GM12865 (cell line): ENCODE measurements at places on chromosomes 4 and X.

DNA sequence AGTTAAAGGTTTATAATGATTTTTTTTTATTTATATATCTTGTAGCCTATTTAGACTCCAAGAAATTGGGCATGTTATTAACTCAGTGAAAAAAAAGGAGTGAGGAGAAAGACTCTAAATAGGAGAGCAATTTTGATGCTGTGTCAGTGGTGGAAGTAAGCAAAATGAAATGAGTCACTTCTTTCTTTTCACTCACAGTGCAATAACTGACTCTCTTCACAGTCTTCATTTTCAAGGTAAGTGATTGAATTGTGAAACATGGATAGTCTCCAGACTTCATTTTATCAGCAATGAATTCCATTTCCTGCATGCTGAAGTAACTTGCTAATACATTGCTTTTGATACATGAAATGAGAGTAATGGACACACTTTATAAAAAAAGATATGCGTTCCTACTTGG is 2271.5 kb downstream of the PCDH7 start:
- DNase-seq, result no peak

- no peak for DNase-seq
Measured at GRCh38 chrX:133918361-133918771, 67.0 kb downstream of the GPC3 start.

DNA sequence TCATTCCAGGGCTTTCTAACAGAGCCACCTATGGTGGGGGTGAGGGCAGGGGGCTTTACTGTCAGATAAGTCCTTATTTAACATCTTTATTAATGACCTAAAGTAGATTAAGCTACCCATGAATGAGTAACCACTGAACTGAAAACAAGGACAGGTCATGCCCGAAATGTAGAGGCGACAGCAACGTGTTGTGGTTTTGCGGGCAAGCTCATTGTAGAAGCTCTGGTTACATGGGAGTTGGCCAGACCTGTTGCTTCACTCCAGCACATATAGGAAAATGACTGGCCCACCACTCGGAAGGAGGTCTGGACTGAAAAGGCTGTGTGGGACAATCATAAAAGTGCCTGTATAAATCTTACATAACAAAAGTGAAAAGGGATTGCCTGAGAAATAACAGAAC is 109.6 kb upstream of the NDP start:
- DNase-seq, result no peak

- DNase-seq, result peak; percentile 89
Measured at GRCh38 chr4:15149839-15150592, 147.7 kb downstream of the CPEB2 start.

DNA sequence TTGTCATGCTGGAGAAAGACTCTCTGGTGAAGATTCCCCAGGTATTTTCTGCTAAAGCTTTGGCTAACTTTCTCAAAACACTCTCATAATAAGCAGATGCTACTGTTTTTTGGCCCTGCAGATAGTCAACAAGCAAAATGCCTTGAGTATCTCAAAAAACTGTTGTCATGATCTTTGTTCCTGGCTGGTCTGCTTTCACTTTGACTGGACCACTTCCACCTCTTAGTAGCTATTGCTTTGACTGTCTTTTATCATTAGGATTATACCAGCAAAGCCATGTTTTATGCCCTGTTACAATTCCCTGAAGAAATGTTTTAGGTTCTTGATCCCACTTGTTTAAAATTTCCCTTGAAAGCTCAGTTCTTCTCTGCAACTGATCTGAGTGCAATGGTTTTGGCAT is 231.5 kb downstream of the SLC7A11 start:
- peak; percentile 15 for DNase-seq

- DNase-seq, result no peak
Measured at GRCh38 chr4:40379248-40379647, 44.1 kb downstream of the CHRNA9 start.

DNA sequence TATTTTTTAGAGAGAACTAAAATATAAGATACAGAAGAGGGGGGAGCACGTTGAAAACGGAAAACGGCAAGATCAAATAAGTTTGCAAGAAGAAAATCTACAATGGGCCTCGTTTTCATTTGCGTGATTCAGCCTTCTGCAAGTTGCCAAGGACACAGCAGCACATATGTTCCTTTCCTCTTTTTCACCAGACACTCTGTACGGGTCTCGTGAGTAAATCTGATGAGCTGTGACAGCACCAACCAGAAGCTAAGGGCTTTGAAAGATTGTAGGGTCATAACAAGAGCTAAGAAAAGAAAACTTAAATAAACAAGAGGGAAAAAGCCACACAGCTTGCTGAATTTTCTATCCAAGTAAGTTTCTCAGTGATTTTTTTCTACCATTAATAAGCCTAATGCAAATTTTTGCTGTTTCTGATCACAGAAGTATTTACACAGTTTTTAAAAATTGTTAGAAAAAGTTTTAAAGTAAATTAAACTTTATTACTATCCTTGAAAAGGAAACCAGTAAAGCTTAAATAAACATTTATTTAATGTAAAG is 63.4 kb downstream of the SCML2 start:
- DNase-seq, result no peak

- no peak for DNase-seq
Measured at GRCh38 chr4:141046255-141046654, 87.0 kb downstream of the RNF150 start.

- DNase-seq, result peak; percentile 55
Measured at GRCh38 chr4:149999485-150000074, 78.7 kb upstream of the DCLK2 start.

- no peak for DNase-seq
Measured at GRCh38 chr4:37927434-37927833, 32.8 kb upstream of the PTTG2 start.

GRCh38 chr4:27198971-27199370 is 338.3 kb downstream of the STIM2 start:
- no peak for DNase-seq

- DNase-seq, result no peak
Measured at GRCh38 chrX:3659761-3660160, 53.7 kb downstream of the PRKX start.

GRCh38 chrX:70554081-70554480 is 109.4 kb downstream of the DLG3 start:
- DNase-seq, result peak; percentile 1

DNA sequence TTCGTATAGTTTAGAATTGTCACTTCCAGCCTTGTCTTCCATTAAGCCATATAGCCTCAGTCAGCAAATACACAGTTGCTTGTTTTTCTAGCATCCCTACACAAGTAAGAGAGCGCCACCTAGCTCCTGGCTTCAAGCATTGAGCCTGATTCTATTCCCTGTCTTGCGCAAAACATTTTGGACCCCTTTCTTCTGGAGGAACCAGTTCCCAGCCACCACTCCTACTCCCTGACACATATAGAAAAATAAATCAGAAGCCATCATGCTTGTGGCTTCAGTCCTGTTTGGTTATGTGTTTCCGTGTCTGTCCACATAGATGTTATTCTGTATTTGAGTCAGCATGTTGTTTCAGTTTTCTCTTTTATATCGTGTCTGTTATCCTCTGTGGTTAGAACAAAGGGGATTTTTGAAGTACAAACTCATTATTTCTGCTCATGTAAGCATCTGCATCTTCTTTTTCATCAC is 59.9 kb downstream of the GK start:
- DNase-seq, result peak; percentile 78

GRCh38 chr4:182429896-182430295 is 186.7 kb downstream of the TENM3 start:
- no peak for DNase-seq

GRCh38 chr4:47483745-47484144 is 1.3 kb upstream of the ATP10D start:
- peak; percentile 20 for DNase-seq

- DNase-seq, result peak; percentile 78
Measured at GRCh38 chr4:38411092-38411491, 252.9 kb upstream of the KLF3 start.

DNA sequence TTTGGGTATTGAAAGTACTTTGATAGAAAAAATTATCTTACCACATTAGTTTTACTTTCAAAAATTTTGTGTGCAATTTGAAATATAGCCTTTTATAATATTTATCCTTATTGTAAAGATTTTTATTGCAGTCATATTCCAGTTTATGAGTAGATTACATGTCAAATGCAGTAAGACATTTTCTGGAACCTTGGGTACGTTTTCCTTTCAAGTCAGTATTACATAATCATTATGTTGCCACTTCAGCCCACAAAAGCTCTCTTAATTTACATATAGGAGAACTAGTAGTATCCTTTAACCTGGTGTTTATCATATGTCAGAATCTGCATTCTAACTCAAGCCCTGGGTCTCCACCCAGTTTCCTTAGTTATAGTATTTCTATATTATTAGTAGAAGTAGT is 98.5 kb downstream of the CENPC start:
- DNase-seq, result no peak

GRCh38 chrX:17412692-17413091 is 37.7 kb downstream of the NHS start:
- DNase-seq, result no peak

GRCh38 chr4:53101191-53101581 is 239.1 kb downstream of the RASL11B start:
- no peak for DNase-seq

- DNase-seq, result no peak
Measured at GRCh38 chr4:125498981-125499380, 184.2 kb downstream of the FAT4 start.

DNA sequence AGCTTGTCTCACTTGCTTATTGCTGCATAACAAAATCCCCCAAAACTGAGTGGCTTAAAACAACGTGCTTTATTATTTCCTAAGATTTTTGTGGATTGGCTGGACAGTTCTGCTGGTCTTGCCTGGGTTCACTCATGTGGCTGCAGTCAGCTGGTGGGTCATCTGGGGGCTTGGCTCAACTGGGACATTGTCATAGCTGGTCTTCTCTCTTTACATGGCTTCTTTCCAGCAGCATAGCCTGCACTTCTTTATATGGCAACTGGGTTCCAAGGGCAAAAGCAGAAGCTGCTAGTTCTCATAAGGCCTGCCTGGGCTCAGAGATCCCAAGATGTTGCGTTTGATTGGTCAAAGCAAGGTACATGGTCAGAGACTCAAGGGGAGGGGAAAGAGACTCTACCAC is 33.7 kb upstream of the STAG2 start:
- DNase-seq, result no peak

- no peak for DNase-seq
Measured at GRCh38 chrX:101605146-101605545, 12.7 kb downstream of the ARMCX6 start.

- no peak for DNase-seq
Measured at GRCh38 chr4:185859111-185859510, 47.1 kb upstream of the SORBS2 start.

DNA sequence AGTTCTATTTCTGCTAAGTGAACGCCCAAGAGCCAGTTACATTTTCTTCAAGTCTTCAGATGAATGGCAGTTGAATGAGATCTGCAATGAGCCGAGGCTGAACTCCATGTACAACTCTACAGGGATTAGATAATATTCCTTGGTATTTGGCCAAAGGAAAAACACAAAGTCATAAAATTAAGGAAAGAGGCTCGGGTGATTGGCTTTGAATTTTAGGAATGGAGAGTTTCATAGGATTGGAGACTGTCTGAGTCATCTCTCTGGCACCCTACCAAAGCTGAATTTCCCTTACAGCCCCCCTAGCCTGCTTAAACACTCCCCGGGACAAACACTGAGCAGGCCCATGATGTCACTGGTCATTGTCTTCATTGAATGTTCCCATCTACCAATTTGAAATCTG is 188.0 kb upstream of the C1QTNF7 start:
- no peak for DNase-seq

DNA sequence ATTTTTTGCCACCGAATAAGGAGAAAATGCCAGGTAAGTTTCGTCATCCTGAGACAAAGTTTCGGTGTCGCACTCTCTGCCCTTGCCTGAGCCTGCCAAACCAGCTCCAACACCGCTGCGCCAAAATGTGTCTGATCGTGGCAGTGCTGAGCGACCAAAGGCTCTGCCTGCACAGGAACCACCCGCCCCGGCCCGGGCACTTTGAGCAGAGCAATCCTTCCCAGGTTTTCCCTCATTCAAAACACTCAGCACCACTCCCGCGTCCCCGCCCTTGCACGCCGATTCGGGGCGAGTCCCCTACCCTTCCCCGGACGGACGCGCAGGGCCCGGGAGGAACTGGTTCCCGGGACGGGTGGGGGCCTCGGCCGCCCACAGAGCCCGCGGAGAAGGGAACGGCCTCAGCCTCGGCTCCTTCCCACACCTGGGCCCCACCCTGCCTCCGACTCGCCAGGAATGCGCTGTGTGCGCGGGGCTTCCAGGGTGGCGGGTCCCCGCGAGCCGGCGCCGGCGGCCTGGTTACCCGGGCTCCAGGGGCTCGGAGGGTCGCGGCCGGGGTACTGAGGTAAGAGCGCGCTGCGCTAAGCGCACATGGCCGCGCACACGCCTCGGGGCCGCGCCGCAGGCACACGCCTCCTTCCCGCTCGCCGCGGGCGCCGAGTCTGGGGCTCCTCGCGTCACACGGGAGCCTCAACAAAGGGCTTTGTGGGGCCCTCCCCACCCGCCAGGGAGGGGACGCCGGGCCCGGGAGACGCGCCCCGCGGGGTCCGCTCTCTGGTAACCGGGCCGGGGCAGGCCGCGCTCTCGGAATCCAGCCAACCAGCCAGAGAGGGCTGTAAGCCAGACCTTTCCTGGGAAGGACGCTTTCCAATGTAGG is at the start of gene C4orf36:
C4orf36 (minus strand) TSS at position 661 of the 874 bp plus-strand sequence. CDS start 902 bp downstream, outside the sequence.
- peak; percentile 77 for DNase-seq

- DNase-seq, result no peak
Measured at GRCh38 chrX:88244066-88244465, 503.0 kb upstream of the CPXCR1 start.

GRCh38 chr4:145351162-145351561 is 130.5 kb upstream of the SMAD1 start:
- no peak for DNase-seq

DNA sequence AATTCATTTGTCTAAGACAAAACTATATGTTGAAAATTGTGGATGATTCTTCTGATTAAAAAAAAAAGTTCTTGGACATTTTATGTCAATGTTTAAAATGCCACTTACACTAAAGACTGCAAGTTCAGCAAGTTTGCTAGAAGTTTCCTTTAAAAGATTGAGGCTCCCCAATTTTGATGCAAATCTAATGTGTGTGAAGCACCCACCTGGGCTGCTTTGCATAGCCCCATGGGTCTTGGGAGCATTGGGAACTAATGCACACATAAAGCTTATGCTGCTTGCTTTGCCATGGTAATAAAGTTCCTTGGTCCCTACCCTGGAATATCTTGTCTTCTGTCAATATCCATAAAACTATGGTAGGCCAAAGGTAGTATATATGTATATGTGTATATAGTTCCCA is 725.9 kb upstream of the GRID2 start:
- no peak for DNase-seq

- no peak for DNase-seq
Measured at GRCh38 chr4:108825737-108826136, 62.9 kb upstream of the ETNPPL start.

DNA sequence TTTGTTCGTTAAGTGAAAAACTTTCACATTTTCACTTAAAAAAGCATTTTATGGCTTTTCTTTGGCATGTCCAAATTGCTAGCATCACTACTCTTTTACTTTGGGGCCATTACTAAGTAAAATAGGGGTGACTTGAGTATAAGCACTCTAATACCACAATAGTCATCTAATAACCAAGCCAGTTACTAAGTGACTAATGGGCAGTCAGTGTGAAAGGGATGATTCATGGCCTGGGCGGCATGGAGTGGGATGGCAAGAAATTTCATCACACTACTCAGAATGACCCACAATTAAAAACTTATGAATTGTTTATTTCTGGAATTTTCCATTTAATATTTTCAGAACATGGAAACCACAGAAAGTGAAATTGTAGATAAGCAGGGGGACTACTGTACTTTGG is 60.9 kb downstream of the BMP15 start:
- DNase-seq, result no peak
